ENCODE measurements at places on chromosomes 11 and 22.
A peak's percentile ranks its signal among the peaks of the same experiment; 100 is the strongest.

DNA sequence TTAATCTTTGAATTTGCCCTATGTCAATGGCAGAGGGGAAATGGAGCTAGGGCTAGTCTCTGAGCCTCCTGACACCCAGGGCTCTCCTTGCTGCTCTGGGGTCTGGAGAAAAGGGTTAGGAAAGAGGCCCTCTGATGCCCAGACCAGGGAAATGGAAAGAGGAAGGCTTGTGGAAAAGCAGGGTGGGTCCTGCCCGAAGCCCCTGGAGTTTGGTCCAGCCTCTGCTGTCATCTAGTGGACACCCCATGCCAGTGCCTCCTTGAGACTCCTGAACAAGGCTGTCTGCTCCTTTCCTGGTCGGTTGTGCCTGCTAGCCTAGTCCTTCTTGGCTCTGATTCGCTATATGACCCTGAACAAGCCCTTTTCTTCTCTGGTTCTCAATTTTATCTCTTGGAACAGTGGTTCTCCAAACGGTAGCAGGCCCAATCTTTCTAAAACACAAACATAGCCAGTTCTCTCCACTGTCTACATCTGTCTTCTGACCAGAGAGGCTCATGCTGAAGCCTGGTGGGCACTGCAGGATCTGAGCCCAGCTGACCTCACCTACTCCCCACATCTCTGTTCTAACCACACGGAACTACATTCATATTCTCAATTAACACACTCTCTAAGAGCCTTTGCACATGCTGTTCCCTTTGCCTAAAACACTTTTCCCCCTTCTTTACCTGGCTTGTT is 8.8 kb upstream of the PLA2G3 start:
- DNase-seq: peak; percentile 84

GRCh38 chr11:35083431-35084238 is 55.3 kb upstream of the CD44 start:
- DNase-seq: peak; percentile 91

GRCh38 chr11:128195057-128195751 is 392.2 kb downstream of the ETS1 start:
- peak; percentile 59 for DNase-seq

GRCh38 chr11:77094841-77095365 is 7.7 kb upstream of the OMP start:
- no peak for DNase-seq

GRCh38 chr11:47004595-47005033 is 68.1 kb downstream of the CSTPP1 start:
- peak; percentile 95 for DNase-seq

DNA sequence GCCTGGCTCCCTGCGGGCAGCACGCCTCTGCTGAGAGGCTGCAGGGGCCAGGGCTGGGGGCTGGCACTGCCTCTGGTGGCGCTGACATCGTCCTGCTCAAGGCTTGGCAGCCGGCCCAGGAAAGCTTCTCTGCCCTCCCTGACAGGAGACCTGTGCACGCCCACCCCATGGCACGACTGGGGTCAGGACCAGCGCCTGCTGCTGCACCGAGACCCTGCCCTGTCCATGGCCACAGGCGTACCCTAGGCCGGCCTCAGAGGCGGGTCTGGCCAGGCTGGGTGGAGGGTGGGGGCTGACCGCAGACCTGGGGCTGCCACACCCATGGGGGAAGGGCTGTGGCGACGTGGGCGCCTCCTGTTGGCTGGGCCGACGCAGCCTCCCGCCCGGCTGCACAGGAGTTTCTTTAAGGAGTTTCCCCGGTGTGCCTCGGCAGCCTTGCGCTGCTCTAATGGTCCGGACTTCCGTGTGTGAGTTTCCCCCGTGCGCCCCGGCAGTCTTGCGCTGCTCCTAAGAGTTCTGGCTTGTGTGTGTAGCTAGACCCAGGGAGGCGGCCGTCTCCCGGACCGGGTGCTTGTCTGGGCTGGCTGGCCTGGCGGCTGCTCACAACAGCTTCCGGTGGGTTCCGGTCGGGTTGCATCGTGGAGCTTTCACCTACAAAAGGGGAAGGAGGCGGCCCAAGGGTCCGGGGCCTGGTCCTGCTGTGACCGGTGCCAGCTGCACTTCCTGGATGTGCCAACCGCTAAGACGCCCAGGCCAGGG is 4.6 kb downstream of the TRABD start:
- DNase-seq: peak; percentile 57

DNA sequence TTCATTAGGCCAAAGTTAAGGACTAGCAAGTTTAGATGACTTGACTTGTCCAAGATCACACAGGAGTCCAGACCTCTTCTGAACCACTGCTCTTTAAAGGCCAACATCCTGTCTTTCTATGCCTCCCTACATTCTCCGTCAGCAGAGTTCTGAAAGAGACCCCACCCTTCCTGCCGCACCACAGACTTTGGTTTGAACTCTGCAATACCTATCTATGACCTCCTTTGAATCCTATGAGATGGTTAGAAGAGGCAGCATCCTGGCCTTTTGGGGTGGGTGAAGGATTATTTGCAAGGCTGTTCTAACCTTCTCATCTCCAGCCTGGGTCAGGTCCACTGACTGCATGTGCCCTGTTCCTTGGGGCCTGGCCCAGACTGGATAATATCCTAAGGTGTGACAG is 4.3 kb upstream of the RRM1 start:
- no peak for DNase-seq

- no peak for DNase-seq
These were observed 86.0 kb downstream of the EHF start for GRCh38 chr11:34706709-34707461.

DNA sequence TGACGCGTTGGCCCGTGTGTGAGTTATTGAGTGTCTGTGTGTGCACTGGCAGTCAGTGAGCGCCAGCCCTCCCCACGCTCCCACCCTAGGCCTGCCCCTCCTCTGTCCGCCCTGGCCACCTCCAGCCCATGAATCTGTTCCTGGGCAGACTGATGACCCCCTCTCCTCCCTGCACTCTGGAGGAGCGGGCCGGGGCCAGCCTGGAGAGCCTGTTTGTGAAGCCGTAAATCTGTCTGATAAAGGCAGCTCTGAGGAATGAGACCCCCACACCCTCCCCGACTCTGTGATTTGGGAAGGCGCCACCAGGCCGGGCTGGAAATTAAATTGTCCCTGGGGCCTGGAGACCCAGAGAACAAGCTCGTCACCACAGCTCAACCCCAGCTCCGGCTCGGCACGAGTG is 8.6 kb downstream of the TSSC4 start:
- DNase-seq: no peak

DNA sequence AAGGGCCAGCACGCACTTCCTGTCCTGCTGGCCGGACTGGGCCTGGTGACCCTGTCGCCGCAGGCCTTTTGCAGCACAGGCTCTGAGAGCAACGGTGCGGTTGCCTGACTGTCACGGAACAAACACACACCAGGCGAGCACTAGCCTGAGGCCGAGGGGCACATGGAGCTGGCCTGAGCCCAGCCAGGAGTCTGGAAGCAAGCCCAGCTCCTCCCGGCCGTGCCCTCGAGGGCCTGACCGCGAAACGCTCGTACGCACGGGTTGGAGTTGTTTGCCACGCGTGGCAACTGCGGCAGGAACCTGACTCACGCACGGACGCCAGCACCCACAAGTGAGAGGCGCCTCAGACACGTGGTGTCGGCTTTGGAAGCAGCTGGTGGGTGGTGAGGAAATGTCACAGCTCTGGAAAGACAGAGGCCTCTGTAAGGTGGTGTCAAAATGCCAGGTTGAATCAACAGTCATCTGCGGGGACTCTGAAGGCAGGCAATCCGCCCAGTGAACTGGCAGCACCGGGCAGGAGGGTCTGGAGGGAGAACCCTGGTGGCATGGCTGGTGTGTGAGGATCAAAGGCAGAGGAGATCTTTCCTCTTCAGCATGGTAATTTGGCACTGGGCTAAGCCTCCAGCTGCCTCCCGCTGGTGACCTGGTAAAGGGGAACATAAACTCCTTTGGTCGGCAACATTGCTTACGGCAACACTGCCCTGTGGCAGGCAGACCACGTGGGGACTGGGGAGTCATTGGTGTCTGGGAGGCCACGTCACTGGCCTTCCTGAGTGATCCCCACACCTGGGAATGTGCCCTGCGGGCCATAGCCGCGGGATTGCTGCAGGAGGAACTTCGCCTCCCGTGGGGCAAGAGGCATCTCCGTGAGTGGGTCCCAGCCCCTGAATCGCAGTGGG is 15.3 kb upstream of the IL17REL start:
- no peak for DNase-seq

- no peak for DNase-seq
These were observed 114.0 kb downstream of the FAM76B start for GRCh38 chr11:95675585-95675984.

DNA sequence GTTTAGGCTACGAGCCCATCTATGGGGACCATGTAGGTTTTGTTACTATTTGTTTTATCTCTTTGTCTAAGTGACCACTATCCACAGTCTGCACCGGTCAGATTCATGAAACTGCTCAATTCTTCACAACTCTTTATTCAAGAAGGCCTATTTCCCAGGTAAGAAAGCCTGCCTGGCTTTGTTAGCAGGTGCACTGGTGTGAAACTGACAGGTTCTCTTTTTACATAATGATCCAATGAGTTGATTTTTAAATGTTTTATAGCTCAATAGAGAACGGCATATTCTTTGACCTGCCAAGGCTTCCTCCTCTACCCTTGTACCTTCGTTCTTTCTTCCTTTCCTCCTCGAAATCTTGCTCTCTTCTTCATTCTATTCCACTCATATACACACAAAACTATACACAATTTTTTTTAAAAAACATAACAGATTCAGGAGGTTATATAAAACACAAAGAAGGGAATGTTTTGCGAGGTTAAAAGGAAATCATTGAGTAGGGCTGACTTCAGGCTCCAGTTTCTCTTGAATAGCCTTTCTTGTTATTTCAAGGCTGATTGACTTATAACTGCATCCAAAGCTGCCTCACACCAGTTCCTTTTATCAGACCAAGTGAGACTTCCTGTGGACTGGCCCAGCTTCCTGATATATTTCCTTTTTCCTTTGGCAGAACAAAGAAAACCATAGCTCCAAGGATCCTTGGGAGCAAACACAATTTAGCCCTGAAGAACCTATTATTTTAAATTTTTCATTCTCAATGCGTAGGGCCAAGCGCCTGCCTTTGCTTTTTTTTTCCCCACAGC is 11.4 kb downstream of the FLI1 start:
- DNase-seq: peak; percentile 60

- DNase-seq: no peak
These were observed 22.2 kb upstream of the MUC5B start for GRCh38 chr11:1200611-1201191.

GRCh38 chr22:48929276-48929790 is 898.3 kb downstream of the BRD1 start:
- no peak for DNase-seq

- no peak for DNase-seq
These were observed at the start of gene GPHA2 for GRCh38 chr11:64935359-64936081. Gene GPHA2 (minus strand): TSS chr11:64935893. CDS start chr11:64935460, 433 bp downstream.

DNA sequence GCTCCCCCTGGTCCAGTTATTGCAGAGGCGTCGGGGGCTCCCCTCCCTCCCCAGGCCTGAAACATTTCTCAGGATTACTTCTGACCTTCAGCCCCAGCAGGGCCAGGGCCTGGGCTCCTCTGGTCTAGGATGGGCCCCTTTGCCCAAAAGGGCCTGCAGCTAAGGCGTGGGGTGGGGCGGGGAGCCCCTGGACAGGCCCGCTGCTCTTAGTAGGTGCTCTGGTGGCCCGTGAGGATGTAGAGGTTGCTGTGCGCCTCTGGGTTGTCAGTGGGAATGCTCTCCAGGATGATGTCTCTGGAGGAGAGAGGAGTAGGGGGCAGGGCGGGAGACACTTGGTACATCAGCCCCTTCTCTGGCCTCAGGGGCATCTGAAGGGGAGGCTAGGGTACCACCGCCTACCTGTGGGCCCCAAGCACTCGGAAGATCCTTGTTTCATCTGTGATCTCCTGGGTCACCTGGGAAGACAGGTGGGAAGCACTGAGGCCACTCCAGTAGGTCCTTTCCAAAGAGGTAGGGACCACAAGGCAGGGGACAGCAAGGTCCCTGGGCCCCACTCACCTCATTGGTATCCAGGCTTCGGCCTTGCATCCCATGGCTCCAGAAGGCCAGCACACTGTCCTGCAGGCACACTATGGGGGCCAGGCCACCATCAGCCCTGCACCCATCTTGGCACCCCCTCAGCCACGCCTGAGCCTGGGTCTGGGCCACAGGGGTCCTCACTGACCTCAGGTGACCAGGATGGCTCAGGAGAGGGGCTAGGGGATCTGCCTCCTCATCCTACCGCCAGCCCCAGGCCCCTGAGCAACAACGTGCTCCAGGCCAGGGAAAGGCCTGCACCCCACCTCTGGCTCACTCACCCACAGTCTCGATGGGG is 11.2 kb upstream of the SF1 start:
- no peak for DNase-seq

DNA sequence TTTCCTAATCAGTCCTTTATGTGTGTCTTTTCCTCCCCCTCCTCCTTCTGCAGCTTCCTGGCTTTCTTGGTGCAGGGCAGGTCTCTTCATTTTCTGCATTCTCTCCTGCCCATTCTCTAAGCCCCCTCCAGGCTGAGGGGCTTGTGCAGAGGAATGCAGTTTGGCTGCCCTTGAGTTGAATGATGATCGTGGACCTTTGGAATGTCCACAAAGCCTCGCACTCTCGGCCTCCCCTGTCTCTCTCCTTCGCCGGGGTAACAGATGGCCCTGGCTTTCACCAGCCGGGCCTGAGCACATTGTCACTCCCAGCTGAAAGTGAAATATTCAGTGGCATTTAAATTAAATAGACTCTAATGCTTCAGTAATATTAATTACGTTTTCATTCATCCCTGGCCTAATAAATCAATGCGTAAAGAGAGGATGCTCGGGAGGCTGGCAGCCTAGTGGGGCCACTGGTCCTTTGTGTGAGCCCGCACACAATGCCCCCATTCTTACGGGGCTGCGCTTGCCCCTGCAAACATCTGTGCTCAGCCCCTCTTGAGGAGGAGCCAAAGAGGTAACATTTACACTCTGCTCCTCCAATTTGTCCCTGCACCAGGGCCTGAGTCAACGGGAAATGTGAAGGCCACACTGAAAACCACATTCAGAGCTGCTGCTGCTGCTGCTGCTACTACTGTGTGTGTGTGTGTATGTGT is 64.9 kb upstream of the PAX6 start:
- no peak for DNase-seq
